ENCODE measurements at places on chromosomes 7 and 10. TPM values are rescaled to one million over a fixed set of nuclear protein-coding genes. Genes with fewer than 3 reads are reported as not detected.
A peak's percentile ranks its signal among the peaks of the same experiment; 100 is the strongest.

The DLG5 gene
- total RNA-seq: 196 TPM

The PKD2L1 gene
- total RNA-seq: not detected

- H3K4me3 ChIP-seq: no peak overlapping the region
- no peaks in the 10 kb centered on the region for H3K27me3 ChIP-seq
- no peaks in the 10 kb centered on the region for H3K36me3 ChIP-seq
- H3K27ac ChIP-seq: no peak overlapping the region
Observed at GRCh38 chr10:126658928-126659327, 11.6 kb downstream of the C10orf90 start.

DNA sequence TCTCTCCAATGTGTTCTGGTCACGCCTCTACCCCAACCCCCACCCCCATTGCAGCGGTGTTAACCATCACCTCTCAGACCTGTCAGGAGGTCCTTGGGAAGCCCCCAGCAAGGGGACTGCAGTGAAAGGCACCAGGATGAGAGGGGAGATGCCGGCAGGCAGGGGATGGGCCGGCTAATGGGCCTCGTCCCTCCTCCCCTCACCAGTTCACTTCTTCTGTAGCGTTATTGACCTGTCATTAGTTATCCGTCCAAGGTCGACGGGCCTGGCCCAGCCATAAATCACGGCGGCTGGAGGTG, 18.8 kb downstream of the POLL start:
- no peaks in the 10 kb centered on the region for H3K36me3 ChIP-seq
- no peak overlapping the region for H3K27ac ChIP-seq
- peaks cover 56% of the 10 kb centered on the region for H3K27me3 ChIP-seq
- no peak for DNase-seq
- H3K4me1 ChIP-seq: peaks cover 26% of the 10 kb centered on the region
- H3K4me3 ChIP-seq: peak overlapping the region; percentile 61

- H3K36me3 ChIP-seq: no peaks in the 10 kb centered on the region
- H3K27me3 ChIP-seq: no peaks in the 10 kb centered on the region
- H3K4me1 ChIP-seq: peaks cover 31% of the 10 kb centered on the region
- no peak for DNase-seq
- no peak overlapping the region for H3K4me3 ChIP-seq
Observed at GRCh38 chr10:121998462-121998861, 9.5 kb downstream of the TACC2 start.

All from suprapubic skin (tissue), 4 donors.